Thyroid gland (tissue), 4 donors: ENCODE measurements at places on chromosomes 4 and X. TPM values are rescaled to one million over a fixed set of nuclear protein-coding genes. Genes with fewer than 3 reads are reported as not detected.

DNA sequence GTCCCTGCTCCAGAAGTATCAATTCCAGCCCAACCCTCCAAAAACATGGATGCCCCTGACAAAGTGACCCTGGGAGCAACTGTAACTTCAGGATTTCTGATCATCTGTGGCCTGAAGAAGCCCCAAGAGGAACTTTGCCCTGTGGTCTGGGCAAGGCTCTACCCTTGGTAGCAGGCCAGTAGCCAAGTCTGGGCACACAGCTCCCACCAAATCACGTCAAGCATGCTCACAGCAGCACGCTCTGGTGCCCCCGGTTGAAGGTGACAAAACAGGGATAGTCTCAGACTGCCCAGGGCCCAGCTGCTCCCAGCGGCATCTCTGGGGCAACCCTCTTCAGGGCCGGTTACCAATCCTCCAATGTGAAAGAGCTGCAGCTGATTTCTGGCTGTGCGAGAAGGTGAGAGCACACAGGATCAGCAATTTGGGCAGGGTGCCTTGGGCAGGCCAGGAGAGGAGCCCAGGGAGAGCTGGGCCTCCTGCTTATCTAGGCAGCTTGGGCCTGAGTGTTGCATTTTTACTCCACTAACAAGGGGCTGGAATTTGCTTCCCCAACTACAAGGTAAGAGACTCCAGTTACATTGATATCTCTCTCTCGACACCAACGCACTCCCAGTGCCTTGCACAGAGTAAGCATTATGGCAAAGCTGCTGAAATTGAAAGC is 418.1 kb downstream of the BCOR start:
- peak; percentile 44 for DNase-seq

DNA sequence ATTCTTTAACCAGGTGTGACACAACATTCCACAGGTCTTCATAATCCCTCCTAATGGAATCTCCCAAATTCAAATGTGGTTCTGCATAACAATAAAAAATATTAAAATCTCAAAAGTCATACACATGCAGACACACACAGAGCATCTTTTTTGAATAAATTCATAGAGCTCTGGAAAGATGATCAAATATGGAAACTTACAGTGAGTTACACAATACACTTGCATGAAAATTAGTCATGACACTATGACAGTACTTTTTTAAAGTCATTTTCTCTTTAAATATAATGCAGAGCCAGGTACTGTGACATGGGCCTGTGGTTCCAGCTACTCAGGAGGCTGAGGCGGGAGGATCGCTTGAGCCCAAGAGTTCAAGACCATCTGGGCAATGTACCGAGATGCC is 38.9 kb downstream of the DDX60L start:
- no peak for DNase-seq

GRCh38 chr4:141425124-141425523 is 204.4 kb downstream of the ZNF330 start:
- no peak for DNase-seq

PDGFC gene
- total RNA-seq: 28.9 TPM

- DNase-seq: peak; percentile 48
These were observed 1.4 kb downstream of the MAGED1 start for GRCh38 chrX:51894697-51895336.

PYURF gene
- 105 TPM for total RNA-seq

DNA sequence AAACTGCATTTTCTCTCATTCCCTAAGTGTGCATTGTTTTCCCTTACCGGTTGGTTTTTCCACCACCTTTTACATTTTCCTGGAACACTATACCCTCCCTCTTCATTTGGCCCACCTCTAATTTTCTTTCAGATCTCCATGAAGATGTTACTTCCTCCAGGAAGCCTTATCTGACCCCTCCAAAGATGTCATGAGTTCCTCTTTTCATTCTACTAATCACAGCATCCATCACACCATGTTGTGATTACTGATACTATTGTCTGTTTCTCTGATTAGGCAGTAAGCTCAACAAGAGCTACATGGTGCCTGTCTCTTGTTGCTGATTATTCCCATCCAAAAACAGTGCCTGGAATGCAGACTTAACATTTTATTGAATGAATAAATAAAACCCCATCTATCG is 2.9 kb upstream of the AFP start:
- no peak for DNase-seq

GRCh38 chr4:94408549-94409374 is 43.0 kb upstream of the PDLIM5 start:
- DNase-seq: no peak

HUWE1 gene
- total RNA-seq: 161 TPM

GRCh38 chrX:9626379-9626778 is 139.3 kb downstream of the GPR143 start:
- peak; percentile 44 for DNase-seq

SSX2B gene
- not detected for total RNA-seq

- DNase-seq: no peak
These were observed 20.6 kb downstream of the NKX1-1 start for GRCh38 chr4:1385373-1386340.

- DNase-seq: no peak
These were observed 7.2 kb downstream of the ZNF185 start for GRCh38 chrX:152905081-152905420.

DNA sequence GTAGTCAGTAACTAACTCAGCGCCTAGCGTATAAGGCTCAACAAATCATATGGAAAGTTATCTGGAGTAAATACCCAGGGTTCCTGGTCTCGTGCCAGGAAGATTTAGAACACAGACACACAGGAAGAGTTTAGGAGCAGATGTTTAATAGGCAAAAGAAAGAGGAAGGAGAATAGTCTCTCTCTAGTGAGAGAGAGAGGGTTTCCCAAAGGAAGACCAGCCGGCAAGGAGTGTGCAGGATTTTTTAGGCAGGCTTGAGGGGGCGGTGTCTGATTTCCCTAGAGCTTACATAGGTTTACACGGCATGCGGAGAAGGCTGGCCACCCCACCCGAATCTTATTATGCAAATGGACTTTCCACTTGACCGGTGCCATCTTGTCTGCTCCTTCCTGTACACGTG is 284.0 kb upstream of the FRG1 start:
- no peak for DNase-seq

CT45A9 gene
- total RNA-seq: not detected

DNA sequence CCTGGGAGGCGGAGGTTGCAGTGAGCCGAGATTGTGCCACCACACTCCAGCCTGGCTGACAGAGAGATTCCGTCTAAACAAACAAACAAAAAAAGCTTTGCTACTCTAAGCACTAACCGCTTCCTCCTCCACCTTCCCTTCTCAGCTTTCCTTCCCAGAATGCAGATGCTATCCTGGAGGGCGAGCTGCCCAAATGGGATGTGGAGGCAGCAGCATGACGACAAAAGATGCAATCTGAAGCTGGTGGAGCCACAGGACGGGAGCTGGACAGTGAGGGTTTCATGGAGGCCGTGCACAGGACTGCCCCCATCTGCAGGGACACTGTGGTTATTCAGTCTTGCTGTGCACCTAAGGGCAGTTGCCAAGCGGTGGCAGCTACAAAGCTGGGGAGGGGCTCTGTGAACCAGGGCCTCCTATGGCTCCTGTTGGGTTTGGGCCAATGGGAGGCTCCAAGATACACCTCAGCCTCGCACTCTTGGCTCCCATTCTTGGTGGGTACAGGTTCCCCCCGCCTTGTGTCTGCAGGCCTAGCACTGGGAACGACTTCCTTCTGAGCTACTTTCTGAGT is 47.4 kb downstream of the WDR1 start:
- no peak for DNase-seq

DNA sequence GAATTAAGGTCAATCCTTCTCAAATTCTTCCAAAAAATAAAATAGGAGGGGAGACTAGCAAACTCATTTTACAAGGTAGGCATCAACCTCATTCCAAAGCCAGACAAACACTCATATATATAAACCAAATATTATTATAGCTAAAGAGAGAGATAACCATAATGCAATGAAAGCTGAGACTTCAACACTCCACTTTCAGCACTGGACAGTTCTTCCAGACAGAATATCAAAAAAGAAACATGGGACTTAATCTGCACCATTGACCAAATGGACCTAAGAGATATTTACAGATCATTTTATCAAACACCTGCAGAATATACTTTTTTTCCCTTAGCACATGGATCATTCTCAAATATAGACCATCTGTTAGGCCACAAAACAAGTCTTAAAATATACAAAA is 15.5 kb upstream of the EDA2R start:
- no peak for DNase-seq

DNA sequence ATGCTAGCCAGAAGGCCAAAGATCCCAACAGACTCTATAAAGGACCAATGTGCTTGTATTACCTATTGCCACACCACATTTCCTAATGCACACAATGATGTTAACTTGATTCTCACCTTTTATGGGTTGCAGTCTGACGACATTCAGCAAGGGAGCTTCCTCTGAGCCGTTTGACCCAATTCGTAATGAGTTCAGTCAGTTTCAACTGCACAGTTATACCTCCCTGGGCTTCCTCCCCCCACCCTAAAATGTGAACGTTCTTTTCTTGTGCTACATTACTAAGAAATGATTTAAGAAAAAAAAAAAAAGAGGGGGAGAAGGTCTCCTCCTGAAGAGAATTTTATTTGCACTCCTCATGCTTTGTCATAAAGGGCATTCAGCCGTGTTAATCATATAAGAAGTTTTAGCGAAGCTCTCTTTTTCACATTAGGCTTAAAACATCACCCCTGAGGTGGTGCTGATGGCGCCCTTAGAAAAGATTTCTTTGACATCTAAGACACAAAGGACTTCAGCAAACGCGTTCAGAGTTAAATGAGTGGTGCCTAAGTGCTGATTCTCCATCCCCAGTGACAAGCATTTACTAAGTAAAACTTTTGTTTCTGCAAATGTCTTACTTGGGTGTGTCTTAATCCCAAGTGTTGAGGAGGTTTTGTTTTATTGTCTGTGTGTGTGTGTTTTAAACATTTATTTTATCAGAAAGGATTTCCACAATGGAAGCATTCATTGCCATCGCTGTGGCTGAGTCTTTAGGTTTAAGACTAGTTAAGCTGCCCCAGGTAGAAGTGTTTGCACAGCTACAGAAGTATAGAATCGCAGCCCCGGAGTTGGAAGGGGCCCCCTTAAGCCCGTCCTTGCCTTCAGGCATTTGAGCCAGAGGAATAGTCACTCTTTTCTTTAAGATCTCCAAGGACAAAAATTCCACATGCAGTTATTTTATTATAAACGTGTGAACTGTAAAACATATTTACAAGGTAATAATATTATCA is 15.2 kb upstream of the GPC3 start:
- no peak for DNase-seq

SPARCL1 gene
- total RNA-seq: 541 TPM

GRCh38 chr4:170035845-170036244 is 9.7 kb upstream of the MFAP3L start:
- DNase-seq: no peak

GRCh38 chr4:86967798-86968197 is 33.0 kb downstream of the AFF1 start:
- no peak for DNase-seq

- peak; percentile 12 for DNase-seq
These were observed 168.9 kb downstream of the ZNF674 start for GRCh38 chrX:46376246-46376885.

DNA sequence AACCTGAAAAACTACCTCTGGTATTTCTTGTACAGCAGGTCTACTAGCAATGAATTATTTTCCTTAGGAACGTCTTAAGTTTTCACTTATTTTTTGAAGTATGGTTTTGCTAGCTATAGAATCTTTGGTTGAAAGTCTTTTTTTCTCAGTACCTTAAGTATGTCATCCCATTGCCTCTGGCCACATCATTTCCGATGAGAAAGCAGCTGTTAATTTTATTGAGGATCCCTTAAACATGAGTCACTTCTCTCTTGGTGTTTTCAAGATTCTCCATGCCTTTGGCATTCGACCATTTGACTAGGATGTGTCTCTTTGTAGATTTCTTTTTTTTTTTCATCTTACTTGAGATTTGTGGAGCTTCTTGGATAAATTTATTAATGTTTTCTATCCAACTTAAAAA is 803.8 kb upstream of the AMOT start:
- no peak for DNase-seq

DNA sequence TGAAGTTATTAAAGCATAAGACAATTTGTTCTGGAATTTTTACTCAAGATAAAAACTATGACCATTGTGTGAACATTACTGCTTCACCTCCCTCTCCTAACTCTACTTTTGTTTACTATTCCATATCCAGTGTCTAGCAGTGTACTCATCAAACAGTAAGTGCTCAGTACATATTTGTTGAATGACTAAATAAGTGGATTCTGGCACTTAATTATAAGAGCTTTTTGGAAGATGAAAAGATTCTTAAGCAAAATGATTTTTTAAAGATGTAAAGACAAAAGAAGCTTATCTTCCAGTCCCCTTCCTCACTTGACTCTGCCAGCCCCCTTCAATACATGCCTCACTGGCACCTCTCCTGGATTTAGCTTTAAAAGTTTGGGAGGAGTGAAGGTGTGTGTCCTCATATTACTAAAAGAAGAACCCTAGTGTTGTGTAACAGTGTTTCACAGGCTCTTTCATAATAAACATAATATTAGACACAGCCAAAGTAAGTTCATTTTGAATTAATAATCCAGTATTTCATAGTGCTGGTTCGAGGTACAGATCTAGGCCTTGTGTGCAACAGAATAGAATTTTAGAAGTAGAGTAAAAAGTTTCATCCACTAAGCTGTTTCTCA is 53.0 kb downstream of the GAB1 start:
- DNase-seq: no peak

DNA sequence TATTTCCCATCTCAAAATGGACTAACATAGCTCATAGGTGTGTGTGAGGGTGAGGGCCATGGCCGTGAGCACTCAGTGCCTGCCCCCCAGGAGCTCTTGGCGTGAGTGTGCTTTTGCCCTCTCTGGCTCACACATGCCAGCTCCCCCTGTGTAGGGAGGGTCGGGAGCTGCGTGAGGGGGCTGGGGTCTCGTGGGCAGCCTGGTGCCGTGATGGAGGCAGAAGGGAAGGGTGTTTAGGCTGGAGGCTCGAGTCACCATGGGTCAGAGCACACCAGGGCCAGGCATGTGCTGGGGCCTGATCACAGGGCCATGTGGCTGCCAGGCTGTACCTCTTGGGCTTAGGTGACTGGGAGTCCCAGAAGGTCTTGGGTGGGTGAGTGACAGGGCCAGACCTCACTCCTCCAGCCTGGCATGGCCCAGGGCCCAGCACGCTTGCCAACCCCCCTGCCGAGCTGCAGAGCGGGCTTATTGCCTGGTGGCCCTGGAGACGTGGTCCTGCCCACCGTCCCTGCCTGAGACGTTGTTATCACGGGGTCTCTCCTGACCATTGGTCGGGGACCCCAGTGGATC is 44.0 kb downstream of the ADRA2C start:
- no peak for DNase-seq

DNA sequence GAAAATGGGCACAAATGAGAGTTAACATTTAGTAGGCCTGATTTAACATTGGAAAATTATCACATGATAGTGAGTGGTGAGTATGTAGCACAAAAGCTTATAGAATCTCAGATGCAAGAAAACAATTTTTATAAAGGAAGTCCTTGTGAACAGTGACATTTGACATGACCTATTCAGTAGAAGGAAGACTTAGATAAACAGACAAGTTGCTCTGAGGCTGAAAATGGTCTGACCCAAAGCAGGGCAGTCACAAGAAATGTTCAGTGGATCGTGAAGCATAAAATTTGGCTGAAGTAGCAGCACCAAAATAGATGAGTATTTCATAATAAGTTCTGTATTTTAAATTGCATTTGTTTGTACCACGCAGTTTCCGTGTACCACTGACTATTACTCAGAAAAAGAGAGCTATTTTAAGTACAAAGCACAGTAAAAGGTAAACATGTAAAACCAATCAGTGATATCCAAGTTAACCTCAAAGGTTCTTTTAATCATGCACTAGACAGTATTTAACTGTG is 605.7 kb upstream of the PABPC4L start:
- DNase-seq: peak; percentile 11

- no peak for DNase-seq
These were observed 51.1 kb downstream of the TET2 start for GRCh38 chr4:105197777-105198176.
